Endodermal cell (in vitro differentiated cells): ENCODE measurements at places on chromosomes 3 and 15. TPM values are rescaled to one million over a fixed set of nuclear protein-coding genes. Genes with fewer than 3 reads are reported as not detected.
A peak's percentile ranks its signal among the peaks of the same experiment; 100 is the strongest.

DNA sequence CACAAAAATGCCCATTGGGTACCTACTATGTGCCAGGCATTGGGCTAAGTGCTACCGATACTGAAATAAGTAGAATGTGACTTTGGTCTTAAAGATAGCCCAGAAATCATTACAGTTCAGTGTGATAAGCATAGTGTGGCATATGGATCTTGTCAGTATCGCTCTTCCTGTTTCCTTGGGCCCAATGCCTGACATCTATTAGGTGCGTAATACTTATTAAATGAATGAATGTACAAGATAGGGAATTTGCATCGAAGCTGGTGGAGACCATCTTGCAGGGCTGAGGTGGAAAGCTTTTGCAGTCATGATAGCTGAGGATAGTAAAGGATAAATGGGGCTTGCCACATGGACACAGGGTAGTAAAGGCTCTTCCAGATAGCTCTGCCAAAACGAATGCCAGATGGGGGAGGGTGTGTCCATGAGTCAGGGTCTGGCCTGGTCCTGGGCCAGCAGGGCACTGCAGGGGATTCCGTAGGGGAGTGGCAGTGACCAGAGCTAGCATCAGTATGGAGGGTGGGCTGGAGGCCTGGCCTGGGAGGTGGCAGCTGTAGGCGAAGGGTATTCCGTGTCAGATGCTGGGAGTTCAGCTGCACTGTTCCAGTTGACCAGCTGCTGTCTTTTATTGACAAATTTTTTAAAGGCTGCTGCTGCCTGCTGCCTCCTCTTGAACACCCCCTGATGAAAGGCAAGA is 23.5 kb downstream of the TSEN2 start:
- peak; percentile 52 for DNase-seq

DNA sequence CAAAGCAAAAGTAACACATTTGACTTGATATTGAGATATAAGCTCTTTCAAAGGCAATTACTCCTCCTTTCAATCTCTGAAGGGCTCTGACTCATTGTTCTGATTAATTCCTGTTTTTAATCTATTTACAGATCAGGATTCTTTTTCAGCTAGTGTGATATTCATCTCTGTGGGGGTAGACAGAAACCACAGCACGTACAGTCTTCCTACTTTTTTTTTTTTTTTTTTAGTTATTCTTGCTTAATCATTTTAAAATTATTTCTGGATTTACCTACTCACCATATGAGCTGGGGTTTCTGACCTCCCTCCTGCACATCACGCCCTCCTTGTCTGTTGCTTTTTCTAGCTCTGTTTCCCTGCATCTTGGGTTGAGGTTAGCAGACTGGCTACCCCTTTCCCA is 1.4 kb downstream of the CNTN3 start:
- DNase-seq, result no peak

DNA sequence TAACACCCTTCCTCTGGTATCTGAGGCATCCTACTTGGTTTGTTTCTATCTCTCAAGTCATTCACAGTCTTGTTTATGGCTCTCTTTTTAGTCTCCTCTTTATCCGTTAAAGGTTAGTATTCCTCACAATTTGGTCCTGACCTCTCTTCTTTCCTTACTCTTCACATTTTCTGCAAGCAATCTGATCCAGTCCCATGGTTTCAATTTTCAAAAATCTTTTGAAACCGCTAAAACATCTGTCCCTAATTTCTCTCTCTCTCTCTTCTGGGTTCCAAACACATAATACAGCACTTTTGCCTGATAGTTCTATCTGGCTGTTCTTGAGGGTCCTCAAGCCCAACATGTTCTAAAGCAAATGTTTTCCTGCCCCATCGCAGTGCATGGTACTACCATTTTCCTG is 149.0 kb downstream of the SERPINI1 start:
- DNase-seq, result no peak

GRCh38 chr3:163561151-163561550 is 1517.1 kb downstream of the SI start:
- no peak for DNase-seq

DNA sequence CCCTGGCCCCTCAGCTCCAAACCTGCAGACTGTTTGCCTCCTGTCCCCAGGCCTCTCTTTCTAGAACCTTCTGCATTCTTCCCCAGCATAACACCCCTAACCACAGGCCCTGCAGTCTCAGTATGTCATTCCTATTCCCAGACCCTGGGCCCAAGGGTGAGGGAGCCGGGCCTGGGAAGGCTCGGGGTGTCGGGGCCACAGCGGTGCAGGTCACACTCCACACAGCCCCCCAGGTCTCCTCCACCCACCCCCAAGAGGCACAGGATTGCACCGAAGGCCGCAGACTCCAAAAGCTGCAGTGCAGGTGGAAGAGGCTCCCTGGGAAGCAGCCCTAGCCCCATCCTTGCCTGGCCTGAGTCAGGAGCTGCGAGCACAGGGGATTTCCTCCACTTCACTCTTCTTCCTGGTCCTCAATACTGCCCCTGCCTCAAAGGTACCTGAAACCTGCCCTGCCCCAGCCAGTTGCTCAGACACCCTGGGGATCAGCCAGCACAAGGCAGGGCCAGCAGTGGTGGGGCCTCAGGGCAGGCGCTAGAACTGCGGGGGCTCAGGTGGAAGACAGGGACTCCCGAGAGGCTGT is 31.1 kb downstream of the TNK2 start:
- DNase-seq, result no peak

DNA sequence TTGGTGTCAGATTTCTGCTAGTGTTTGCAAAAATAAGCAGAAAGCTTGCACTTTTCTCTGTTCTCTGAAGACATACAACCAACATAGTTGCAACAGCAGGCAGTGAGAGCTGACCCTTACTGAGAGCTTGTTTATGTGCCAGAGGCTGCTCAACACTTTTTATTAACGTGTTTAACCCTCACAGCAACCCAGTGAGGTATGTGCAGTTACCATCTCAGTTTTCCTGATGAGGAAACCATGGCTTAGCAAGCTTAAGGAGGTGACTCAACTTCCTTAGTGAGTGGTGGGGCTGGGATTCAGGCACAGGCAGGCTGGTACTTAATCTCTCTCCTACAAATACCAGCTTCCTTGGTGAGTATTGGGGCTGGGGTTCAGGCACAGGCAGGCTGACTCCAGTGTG is 158.1 kb upstream of the CTDSPL start:
- no peak for DNase-seq

Gene RTP1
- not detected in 3 replicates for total RNA-seq

DNA sequence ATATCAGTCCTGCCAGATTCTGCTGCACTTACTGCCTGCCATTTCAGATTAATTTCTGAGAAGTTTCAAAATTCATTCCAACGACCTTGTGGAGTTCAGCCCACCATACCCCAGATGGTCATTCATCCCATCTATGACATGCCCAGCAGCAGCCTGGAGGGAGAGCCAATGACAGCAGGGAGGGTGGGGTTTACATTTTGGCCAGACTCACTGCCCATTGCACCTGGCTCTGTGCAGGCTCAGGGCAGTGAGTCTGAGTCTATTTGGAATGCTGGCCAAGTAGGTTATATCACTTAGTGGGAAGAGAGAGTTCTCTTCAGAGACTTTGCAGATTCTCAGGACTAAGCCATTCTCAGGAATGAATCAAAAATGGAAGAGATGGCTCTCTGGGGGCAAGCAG is 21.5 kb downstream of the SRPRB start:
- no peak for DNase-seq

DNA sequence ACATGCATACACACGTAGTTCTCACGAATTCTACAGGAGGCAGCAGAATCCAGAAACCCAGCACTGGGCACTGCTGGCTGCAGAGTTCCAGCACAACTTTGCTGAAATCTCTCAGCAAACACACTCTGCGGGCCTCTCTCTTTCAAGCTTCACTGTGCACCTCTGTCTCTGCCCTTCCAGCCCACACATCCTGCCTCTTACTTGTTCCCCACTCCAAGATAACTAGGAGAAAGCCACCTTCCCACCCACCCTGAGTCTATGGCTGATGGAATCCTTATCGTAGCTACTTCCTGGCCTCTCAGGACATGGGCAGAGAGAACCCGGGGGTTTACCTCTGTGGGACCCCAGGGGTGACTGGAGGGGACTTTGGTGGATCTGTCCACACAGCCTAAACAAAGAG is 11.9 kb downstream of the ANP32A start:
- DNase-seq, result peak; percentile 39

- peak; percentile 54 for DNase-seq
Measured at GRCh38 chr3:71310359-71310979, 273.1 kb downstream of the FOXP1 start.

DNA sequence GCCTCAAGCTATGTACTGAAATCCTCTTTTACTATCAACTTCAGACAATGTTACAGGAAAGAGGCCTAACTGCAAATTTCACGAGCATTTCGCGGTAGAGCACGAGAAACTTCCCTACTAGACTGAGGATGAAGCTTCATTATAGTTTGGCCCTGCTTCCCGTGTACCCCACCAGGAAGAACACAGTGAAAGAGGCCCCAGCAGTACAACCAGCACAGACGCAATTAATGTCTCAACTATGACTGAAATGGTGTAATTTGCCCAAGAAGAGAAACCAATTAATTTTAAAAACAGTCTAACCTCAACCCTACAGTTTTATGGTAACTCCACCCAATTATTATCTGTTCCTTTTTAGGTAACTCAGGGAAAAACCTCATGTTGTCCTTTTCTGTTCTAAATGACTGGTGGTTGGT is 12.1 kb downstream of the CHSY1 start:
- DNase-seq, result peak; percentile 9

Gene LZTFL1
- total RNA-seq, result 19.8 and 19.9 TPM in 2 replicates

- DNase-seq, result no peak
Measured at GRCh38 chr3:130619196-130619595, 102.2 kb downstream of the COL6A6 start.

Gene STT3B
- 192 and 199 TPM in 2 replicates for total RNA-seq

DNA sequence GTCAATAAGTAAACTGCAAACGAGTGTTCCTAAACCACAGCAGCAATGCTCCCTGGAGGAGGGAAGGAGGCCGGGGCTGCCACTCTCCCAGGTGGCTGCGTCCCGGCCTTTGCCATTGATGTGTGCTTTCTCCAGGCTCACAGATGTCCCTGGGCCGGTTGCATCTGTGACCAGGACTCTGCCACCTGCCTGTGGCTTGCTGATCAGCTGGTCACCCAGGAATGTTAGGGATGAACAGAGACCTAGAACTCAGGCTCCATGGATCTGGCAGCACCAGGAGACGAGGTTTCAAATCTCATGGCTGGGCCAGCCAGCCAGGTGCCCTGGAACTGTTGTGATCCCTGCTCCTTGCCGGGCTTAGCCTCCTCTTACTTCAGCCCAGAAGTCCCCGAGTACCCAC is 65.7 kb downstream of the KLF15 start:
- peak; percentile 63 for DNase-seq

DNA sequence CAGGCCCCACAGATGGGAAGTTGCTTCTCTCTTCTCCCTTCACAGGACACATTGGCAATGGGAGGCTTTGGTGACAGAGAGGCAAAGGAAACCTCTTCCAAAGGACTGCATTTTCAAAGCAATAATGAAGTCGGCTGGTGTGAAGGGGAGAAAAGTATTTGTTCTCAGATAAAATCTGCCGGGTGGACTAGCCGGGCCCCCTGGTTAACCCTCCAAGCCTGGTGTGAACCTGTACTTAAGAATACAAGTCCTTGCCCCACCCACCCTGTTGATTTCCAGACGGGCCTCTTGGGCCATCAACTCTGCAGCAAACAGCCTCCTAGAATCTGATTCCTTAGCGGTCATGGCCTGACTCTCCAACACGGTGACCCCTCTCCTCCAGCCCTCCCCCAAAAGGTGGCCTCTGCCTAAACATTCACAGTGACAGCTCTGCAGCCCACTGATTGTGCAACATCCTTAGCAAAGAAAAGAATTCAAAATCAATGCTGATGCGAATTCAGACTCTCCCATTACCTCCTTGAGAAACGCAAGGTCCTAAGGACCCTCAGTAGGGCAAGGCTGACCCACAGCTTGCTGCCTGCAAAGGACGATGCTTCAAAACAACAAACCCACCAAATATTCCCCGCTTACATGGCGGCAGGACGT is 9.9 kb downstream of the TLE3 start:
- DNase-seq, result no peak

DNA sequence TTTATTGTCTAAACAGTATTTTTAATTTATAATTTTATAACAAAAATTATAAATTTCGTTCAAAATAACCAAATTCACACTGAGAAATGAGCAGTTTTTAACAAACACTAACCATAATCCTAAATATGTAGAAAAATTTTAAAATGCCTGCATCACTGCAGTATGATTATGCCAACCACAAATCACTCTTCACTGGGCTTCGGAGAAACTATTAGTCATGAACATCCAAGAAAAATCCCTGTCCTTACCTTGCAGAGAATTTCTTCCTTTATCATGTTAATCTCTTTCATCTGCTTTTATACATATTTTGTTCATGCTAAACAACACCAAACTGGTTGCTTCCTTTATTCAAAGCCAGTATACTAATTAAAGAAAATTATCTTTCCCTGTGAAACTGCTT is 511.0 kb upstream of the ALCAM start:
- no peak for DNase-seq

Gene RBPMS2
- total RNA-seq, result 71.4 to 95.2 TPM (median 86.0 TPM) in 3 replicates

Gene HESX1
- total RNA-seq, result 8.0 and 12.2 TPM in 2 replicates

GRCh38 chr15:34847598-34847997 is 52.2 kb upstream of the ACTC1 start:
- DNase-seq, result no peak

Gene GOLGA6B
- total RNA-seq, result 0.38 TPM in 1 of 3 replicates, not detected in the others

GRCh38 chr3:114958930-114959329 is 188.2 kb downstream of the ZBTB20 start:
- no peak for DNase-seq

Gene TM4SF1
- not detected in 2 replicates for total RNA-seq

Gene FAM3D
- total RNA-seq, result not detected in 2 replicates

DNA sequence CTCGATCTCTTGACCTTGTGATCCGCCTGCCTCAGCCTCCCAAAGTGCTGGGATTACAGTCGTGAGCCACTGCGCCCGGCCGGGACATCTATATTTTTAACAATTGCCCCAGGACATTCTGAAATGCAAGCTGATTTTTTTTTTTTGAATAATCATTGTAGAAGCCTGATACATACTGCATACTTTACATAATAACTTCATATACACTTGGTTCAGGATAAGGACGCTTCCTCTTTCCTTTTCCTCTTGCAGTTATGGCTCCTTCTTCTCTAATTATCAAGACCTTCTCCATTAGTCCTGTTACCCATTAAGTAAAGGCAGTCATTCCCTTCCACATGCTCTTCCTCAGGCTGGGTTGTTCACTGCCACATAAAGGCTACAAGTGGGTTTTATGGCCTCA is 58.3 kb downstream of the SLCO3A1 start:
- no peak for DNase-seq

DNA sequence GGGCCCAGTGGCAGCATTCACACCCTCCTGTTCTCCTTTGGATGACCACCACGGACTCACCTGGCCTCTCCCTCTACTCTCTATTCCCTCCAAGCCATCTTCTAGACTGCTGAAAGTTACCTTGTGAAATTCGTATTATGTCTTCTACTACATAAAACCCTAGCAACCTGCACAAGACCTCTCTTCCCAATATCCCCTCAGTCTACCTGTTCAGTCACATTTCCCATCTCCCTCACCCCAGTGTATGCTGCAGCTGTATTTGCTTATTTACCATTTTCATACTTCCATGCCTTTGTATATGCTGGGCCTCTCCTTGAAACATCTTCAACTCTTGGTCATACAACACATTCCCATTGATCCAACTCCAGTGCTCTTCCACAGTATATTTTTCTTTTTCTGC is 35.3 kb downstream of the DET1 start:
- DNase-seq, result no peak

- no peak for DNase-seq
Measured at GRCh38 chr3:118180853-118181252, 853.8 kb downstream of the IGSF11 start.
